Natural killer cell (primary cell): ENCODE measurements at places on chromosomes 2 and 18. TPM values are rescaled to one million over a fixed set of nuclear protein-coding genes. Genes with fewer than 3 reads are reported as not detected.
A peak's percentile ranks its signal among the peaks of the same experiment; 100 is the strongest.

The WNT10A gene
- 2.9 TPM for total RNA-seq

DNA sequence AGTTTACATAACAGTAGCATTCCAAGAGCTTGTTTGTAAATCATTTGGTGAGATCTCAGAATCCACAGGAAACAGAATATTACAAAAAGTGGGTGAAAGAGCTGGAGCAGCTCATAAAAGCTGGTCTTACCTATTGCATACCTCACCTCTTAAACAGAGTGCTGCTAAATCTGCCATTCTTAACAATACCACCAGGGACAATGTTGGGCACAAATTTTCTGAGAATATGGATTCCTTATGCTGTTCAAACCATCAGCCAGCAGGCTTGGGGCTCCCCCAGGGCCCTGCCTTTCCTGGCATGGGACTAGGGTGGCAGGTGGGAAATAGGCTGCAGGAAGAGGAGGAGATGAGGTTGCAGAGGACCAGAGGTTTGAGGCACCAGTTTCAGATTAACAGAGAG is 55.6 kb downstream of the TGFA start:
- no peaks in the 10 kb centered on the region for H3K36me3 ChIP-seq
- no peak overlapping the region for H3K4me3 ChIP-seq
- no peak for DNase-seq
- H3K27me3 ChIP-seq = no peaks in the 10 kb centered on the region
- H3K4me1 ChIP-seq = peaks cover 15% of the 10 kb centered on the region

The LHCGR gene
- total RNA-seq = not detected

The METTL5 gene
- total RNA-seq = 14.7 TPM

DNA sequence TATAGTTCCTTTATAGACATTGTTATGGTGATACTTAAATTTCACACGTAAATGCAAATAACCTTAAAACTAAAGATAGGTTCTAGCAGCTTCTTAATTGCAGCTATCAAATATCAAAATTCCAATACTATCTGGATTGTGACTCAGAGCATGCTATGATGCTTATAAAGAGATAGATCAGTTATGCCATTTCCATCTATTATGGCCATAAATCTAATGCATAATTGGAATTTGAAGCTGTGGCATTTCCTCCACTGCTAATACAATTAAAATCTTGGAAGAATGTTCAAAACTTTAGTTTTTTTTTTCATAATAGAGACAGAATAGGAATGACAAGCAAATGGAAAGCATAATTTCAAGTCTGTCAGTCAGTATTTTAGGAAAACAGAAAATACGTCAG is 220.8 kb upstream of the GALNT5 start:
- H3K27ac ChIP-seq = no peak overlapping the region
- H3K27me3 ChIP-seq = no peaks in the 10 kb centered on the region
- no peak overlapping the region for H3K4me3 ChIP-seq
- no peak for DNase-seq
- H3K36me3 ChIP-seq = no peaks in the 10 kb centered on the region

DNA sequence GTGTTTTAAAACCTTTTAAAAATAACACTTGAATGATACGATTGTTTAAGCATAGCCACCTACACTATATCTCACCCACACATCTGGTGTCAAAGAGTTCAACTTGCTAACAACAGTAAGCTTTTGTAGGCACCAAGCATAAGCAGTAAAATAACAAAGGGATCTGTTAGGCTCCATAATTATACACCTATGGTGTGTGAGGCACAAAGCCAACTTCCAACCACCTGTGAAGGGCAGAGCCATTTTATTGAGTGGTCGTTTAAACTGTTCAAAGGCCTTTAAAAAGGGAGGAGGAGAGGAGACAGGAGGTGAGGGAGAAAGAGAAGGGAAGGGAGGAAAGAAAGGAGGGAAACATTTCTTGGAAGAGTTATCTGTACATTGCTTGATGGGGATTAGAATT is 27.9 kb downstream of the NEMP2 start:
- no peaks in the 10 kb centered on the region for H3K4me1 ChIP-seq
- H3K4me3 ChIP-seq = no peak overlapping the region
- no peaks in the 10 kb centered on the region for H3K27me3 ChIP-seq
- no peak overlapping the region for H3K27ac ChIP-seq
- peaks cover 66% of the 10 kb centered on the region for H3K36me3 ChIP-seq

- H3K27ac ChIP-seq = no peak overlapping the region
- no peaks in the 10 kb centered on the region for H3K36me3 ChIP-seq
- H3K27me3 ChIP-seq = no peaks in the 10 kb centered on the region
- H3K4me1 ChIP-seq = no peaks in the 10 kb centered on the region
Measured at GRCh38 chr18:36382854-36383253, 85.3 kb downstream of the FHOD3 start.

- H3K4me1 ChIP-seq = no peaks in the 10 kb centered on the region
- H3K36me3 ChIP-seq = no peaks in the 10 kb centered on the region
- no peak for DNase-seq
- H3K4me3 ChIP-seq = no peak overlapping the region
- H3K27ac ChIP-seq = no peak overlapping the region
- H3K27me3 ChIP-seq = no peaks in the 10 kb centered on the region
Measured at GRCh38 chr18:48124857-48125626, 194.6 kb upstream of the SMAD2 start.

The SGPP2 gene
- total RNA-seq = 0.25 TPM

The IL1B gene
- 250 TPM for total RNA-seq

GRCh38 chr2:121335294-121336290 is 50.6 kb upstream of the TFCP2L1 start:
- no peak overlapping the region for H3K4me3 ChIP-seq
- H3K36me3 ChIP-seq = peaks cover 26% of the 10 kb centered on the region
- peaks cover 3% of the 10 kb centered on the region for H3K4me1 ChIP-seq
- no peaks in the 10 kb centered on the region for H3K27me3 ChIP-seq
- H3K27ac ChIP-seq = no peak overlapping the region

The SIGLEC15 gene
- total RNA-seq = not detected

DNA sequence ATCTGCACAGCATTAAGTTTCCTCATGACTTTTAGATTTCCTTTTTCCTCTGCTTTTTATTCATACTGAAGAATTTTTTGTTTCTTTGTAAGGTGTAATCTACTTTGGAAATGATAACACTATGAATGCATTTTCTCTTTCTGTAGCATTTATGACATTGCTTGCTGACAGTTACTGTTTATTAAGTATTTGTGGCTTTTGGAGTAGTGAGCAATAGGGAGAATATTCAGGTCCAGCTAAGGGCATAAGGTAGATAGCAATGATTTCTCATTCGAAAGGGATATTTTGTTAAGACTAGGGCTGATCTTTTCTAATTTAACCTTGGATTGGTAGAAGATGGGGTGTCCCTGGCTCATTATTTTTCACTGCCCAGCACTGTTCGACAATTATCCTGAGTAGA is 80.3 kb downstream of the XRCC5 start:
- peaks cover 39% of the 10 kb centered on the region for H3K36me3 ChIP-seq
- H3K27ac ChIP-seq = no peak overlapping the region
- no peak for DNase-seq
- H3K4me1 ChIP-seq = peaks cover 4% of the 10 kb centered on the region
- no peaks in the 10 kb centered on the region for H3K27me3 ChIP-seq

The TEKT4 gene
- total RNA-seq = not detected

The LYG2 gene
- total RNA-seq = not detected

DNA sequence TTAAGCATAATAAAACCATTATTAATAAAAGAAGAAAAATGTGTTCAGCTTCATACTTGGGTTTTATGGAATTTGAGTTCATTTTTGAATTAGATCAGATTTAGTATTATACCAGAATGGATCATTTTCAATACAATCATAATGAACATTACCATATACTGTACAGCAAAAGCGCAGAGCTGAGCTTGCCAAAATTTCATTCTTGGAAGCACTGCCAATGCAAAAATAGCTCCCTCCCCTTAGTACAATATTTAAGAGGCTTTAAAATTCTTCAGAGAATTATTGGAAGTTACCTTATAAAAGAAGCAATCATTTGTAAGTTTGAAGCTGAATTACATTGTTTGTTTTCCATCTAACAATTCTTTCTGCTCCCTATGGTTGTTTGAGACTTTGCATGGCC is 938.1 kb upstream of the SLC39A10 start:
- no peak overlapping the region for H3K4me3 ChIP-seq
- no peaks in the 10 kb centered on the region for H3K4me1 ChIP-seq
- no peaks in the 10 kb centered on the region for H3K36me3 ChIP-seq
- no peaks in the 10 kb centered on the region for H3K27me3 ChIP-seq

GRCh38 chr2:113700186-113700841 is 56.1 kb downstream of the SLC35F5 start:
- H3K4me1 ChIP-seq = peaks cover 7% of the 10 kb centered on the region
- no peak overlapping the region for H3K27ac ChIP-seq
- H3K4me3 ChIP-seq = no peak overlapping the region
- no peak for DNase-seq

The C1GALT1C1L gene
- not detected for total RNA-seq

GRCh38 chr2:133954636-133955035 is 299.2 kb upstream of the MGAT5 start:
- no peaks in the 10 kb centered on the region for H3K36me3 ChIP-seq
- no peak overlapping the region for H3K27ac ChIP-seq
- no peaks in the 10 kb centered on the region for H3K27me3 ChIP-seq

GRCh38 chr18:62957885-62958472 is 242.6 kb downstream of the PHLPP1 start:
- no peak overlapping the region for H3K4me3 ChIP-seq
- peaks cover 3% of the 10 kb centered on the region for H3K36me3 ChIP-seq
- H3K27ac ChIP-seq = no peak overlapping the region
- DNase-seq = peak; percentile 35
- H3K4me1 ChIP-seq = peaks cover 5% of the 10 kb centered on the region
